NCI-H1417 (cell line): ENCODE measurements at places on chromosomes 16 and 17.

DNA sequence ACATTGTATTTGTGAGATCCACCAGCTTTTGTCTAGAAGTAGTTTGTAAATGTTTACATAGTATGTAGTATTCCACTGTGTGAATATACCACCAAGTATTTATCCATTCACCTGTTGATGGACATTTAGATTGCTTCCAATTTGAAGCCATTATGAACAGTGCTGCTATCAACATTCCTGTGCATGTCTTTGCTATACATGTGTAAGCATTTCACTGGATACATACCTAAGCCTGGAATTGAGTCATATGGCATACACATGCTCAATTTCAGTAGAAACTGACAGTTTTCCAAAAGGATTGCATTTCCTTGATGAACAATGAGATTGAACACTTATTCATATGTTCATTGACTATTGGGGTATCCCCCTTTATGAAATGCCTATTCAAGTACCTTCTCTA lies 540.6 kb upstream of the SOX9 start:
- DNase-seq, result no peak

GRCh38 chr16:31513884-31514283 lies 5.7 kb upstream of the RUSF1 start:
- no peak for DNase-seq

GRCh38 chr17:65182233-65182632 lies 45.1 kb downstream of the RGS9 start:
- no peak for DNase-seq

DNA sequence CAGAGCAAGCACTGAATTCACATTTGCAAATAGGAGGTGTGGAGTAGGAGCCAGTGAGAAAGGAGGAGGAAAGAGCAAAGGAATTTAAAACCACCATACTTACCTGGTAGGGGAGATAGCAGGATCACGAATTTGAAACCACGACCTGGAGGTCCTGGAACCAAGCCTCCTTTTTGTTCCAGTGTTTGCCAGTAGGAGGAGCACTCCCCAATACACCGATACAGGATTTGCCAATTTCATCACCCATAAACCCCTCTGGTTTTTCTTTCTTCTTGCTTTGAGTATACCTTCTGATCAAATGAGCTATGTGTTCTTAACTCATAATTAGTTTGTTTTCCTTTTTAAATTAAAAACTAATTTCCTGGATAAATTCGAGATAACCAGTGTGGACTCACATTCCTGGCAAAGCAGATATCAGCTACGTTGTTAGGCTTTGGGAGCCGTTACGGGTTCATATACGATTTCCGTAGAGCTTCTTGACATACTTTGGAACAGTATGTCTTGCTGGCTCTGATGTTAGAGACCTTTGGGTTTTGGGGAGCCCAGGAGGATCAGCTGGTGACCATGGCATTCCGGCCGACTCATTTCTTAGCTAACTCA lies 22.7 kb downstream of the BCO1 start:
- no peak for DNase-seq
